ENCODE measurements at places on chromosomes 12 and 14.

DNA sequence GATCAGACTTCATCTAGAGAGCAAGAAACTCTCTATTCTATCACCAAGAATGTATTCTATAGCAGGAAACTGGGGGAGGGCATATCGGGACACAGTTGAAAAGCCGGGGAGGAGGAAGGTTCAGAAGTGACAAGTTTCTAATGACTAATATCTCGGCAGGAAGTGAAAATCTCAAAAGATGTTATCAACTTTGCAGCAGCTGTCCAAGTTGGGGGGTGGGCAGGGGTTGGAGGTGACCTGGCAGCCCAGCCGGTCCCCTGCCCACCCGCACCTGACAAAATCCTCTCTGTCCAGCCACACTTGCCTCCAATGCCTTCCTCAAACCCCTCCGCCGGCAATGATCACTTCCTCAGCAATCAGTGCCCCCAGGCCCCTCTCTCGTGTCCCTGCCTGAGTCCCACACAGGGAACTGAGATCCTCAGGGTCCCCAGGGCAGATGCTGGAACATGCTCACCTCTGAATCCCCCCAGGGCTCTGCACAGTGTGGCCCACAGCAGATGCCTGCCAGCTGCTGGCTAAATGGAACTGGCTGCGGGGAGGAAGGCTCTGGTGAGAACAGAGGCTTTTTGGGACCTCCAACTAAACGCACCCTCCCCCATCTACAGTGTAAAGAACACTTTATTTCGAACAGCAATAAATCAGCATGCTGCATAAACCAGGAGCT, 43.9 kb downstream of the CCDC88C start:
- no peak for DNase-seq

- no peak for DNase-seq
Observed at GRCh38 chr14:32633224-32633859, 304.2 kb downstream of the AKAP6 start.

DNA sequence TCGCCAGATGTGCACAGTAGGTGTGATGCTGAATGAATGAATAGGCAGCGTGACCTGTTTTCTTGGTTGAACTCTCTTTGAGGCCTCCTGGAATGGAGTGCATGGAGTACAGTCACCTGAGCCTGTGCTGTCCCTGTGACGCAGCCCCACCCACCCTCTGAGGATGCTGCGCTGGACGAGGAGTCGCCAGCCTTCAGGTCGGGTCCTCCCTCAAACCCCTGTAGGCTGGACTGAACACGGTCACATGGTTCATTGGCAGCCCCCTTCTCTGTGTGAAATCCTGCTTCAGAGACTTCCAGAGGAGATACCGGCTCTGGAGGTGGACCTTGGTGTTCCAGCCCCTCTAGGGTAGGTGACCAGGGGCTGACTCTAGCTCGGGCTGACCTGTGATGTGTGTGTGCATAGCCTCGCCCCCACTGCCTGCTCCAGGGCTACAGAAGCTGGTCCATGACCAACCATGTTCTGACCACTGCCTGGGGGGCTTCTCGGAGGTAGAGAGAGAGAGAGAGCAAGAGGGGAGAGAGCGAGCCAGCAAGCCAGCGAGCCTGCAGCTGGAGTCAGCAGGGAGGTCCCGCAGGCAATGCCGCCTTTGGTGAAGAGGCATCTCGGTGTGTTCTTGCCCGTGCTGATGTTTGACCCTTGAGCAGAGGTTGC, 158.0 kb upstream of the RTL1 start:
- DNase-seq, result no peak

DNA sequence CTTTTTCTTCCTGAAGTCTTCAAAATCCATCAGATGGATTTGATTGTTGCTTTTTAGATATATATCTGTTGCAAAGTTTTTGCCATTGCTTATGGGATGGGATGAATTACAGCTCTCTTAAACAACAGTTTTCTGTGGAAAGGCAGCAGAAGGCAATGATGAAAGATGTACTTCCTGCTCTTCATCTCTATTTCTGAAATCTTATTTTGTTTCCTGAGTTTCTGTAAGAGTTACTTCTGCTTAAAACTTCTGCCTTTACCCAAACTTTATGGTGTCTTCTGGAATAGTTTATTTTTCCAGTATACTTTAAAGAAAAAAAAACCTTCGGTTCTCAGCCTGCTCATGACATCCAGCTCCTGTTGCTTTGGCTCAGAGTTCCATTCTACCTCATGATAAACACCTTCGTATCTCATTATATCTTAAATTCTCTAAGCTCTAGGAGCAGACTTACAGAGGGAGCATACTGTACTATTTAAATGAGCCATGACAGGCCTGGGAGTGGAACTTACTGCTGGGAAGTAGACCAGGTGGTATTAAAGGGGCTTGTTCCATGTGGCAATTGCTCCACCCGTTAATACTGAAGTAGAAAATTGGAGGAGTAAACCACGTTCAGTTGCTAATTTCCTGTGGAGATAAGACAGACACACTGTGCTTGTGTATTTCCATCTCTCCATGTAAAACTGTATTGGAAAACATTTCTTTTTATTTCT, 288.4 kb downstream of the FBXL14 start:
- DNase-seq, result no peak

GRCh38 chr12:46259071-46259470, 9.8 kb downstream of the SLC38A1 start:
- no peak for DNase-seq

DNA sequence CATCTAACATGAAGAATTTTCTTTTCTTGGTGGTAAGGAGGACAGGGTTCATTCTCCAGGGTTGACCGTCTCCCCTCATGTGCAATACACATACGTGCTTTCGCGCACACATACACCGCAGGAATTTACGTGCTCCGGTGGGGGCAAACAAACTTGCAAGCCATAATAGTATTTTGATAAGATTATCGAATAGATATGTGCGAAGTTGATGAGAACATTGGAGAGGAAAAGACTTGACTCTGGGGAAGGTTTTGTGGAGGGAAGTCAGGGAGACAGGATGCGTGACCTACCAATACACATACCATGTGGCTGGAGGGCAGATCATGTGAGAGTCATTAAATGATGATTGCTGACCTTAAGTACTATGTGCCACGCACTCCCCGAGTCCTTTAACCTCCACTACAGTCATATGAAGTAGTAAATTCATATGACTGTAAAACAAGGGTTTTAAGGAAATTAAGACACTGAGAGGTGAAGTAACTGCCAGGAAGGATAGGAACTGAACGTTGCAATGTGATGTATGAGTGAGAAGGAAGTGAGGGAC, 921 bp downstream of the RAD51B start:
- DNase-seq, result no peak

- DNase-seq, result no peak
Observed at GRCh38 chr14:89308232-89308959, 108.6 kb downstream of the FOXN3 start.

GRCh38 chr12:56719056-56719455, 6.0 kb downstream of the NACA start:
- DNase-seq, result no peak

- no peak for DNase-seq
Observed at GRCh38 chr12:124472690-124473279, 94.6 kb downstream of the NCOR2 start.

GRCh38 chr14:103016071-103016470, 41.3 kb downstream of the CDC42BPB start:
- no peak for DNase-seq

DNA sequence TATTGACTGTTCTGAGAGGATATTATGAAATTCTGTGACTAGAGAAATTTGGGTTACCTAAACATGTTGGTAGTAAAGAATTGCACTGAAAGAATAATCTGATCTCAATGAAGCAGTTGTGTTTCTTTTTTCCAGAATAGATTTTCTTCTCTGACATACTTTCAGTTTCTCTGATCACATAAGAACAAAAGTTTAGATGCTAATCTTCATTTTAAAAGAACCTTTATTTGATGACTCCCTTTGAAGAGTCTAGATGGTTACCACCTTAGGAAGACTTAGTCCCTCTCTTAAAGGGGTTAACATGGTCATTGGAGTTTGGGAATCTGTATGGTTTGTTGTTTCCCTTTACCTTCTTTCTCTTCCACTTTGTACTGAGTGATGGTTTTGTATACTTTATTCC, 58.6 kb downstream of the MON2 start:
- no peak for DNase-seq

DNA sequence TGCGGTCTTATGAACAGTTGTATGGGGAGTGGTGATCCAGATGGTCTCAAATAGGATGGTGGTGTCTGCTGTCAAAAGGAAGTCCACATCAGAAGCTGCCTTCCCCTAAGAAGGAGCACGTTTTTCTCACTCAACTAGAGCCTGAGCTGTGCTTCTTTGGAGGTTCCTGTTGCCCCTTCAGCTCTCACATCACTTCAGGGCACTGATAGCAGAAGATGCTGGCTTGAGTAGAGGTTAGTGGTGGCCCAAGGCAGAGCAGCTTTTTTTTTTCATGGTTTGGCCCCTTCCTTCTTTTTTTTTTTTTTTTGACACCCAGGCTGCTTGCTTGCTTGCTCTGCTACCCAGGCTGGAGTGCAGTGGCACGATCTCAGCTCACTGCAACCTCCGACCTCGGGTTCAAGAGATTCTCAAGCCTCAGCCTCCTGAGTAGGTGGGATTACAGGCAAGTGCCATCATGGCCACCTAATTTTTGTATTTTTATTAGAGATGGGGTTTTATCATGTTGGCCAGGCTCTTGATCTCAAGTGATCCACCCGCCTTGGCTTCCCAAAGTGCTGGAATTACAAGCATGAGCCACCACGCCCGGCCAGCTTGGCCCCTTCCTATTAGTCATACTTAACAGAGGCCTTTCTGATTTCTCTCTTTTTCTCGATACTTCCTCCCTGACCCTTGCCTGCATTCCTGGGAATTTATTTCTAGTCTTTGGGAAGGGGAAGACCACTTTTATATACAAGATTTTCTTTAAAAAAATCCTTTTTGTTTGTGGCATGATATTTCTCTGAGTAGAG, 31.6 kb downstream of the KLRD1 start:
- no peak for DNase-seq

DNA sequence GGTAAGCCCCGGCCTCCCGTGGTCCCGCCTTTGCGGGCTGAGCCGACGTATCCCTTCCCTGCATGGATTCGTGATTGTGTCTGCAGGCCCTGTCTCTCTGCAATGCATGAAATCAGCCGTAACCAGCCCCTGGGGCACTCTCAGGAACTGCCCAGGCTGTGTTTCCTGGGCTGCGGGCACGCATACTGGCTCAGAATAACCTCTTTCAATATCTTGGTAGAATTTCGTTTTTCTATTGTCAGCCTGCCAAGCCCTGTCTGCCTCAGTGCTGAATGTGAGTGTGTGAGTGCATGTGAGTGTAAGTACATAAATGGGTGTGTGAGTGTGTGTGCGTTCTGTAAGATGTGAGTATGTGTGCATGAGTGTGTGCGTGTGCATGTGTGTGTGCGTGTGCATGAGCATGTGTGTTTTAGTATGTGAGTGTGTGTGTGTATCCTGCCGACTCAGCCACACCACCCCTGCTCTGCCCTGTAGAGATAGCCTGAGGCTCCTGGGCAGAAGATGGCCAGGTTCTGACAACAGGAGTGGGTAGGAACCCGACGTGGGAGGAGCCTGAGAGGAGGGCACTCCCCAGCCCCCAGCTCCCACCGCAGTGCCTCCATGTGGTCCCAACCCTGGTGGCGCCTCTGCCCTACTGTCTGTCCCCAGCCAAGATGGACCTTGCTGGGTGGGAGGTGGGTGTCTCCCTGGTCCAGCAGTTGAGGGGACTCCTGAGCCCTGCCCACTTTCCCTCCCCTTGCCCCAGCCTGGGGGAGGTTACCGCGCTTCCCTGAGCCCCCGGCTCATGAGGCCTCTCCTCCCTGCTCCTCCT, 268.8 kb downstream of the ADGRD1 start:
- no peak for DNase-seq

- no peak for DNase-seq
Observed at GRCh38 chr12:33654313-33654712, 214.7 kb upstream of the SYT10 start.

- DNase-seq, result no peak
Observed at GRCh38 chr12:30000401-30000800, 216.7 kb upstream of the TMTC1 start.

GRCh38 chr14:72736786-72737559, 156.9 kb downstream of the DPF3 start:
- no peak for DNase-seq

DNA sequence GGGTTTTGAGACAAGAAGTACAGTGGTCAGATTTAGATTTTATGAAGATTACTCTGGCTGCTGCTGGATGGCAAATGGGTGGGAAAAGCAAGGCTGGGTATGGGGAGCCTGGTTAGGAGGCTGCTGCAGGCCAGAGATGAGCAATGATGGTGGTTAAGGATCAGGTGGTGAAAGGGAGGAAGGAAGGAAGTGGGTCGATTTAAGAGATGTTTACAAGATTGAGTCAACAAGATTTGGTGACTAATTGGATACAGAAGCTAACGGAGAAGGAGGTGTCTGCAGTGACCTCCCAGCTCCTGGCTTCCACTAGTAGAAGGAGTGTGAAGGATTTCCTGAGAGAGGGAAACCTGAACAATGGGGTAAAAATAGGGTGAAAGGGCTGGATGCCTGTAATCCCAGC, 18.7 kb downstream of the NOS1 start:
- DNase-seq, result no peak

DNA sequence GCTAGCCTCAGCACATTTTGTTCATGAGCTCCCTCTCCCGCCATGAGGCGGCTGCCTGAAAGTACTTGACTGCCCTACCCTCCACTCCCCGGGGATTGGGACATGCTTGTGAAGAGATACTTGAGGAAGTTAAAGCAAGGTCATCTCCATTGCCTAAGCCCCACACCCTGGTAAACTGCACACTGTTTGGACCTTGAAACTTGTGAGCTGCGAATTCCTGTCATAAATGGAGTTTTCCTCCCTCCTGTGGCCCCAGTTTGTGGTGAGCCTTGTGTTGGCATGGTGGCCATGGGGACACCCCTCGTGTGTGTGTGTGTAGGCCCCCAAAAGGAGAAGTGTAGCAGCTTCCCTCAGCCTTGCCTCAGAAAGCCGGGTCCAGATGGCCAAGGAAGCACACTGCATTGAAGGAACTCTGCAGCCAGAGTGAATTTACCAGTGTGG, 395.5 kb downstream of the ZFP36L1 start:
- DNase-seq, result no peak

- no peak for DNase-seq
Observed at GRCh38 chr14:25607192-25607591, 557.2 kb upstream of the STXBP6 start.

DNA sequence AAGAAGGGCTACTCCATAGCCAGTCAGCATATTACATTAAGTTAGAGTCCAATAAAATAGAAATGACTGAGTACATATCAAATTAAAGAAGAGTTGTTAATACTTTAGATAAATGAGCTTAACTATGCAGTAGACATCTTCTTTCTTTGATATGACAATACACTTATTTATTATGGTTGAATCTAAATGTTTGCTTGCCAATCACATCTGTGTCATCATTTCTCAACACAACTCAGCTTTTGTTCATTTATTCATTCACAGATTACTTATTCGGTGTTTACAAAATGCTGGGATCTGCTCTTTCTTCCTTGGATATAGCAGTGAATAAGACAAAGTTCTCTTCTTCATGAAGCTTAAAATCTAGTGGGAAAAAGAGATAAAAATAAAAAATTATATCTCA, 614.6 kb upstream of the ATP2B1 start:
- no peak for DNase-seq

DNA sequence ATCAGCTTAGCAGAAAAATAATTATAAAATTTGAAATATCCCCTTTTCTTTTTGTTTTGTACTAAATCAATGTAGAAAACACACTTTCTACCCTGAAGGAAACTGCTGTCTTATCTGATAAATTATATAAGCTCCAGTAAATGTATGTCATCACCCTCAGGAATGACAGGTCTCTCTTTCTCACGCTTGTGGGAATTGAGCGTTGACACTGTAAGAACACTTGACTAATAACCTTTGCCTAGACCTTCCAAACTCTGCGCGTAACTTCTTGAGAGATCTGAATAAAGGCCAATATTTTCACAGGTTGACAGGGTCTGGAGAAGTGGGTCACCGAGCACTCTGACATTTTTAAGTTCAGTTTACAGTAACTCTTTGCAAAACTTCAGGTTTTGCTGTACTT, 138.5 kb downstream of the BCAT1 start:
- DNase-seq, result no peak
